ENCODE measurements at places on chromosomes 16 and 17.

GRCh38 chr16:3459401-3460090, 16.1 kb downstream of the NAA60 start:
- DNase-seq, result no peak

DNA sequence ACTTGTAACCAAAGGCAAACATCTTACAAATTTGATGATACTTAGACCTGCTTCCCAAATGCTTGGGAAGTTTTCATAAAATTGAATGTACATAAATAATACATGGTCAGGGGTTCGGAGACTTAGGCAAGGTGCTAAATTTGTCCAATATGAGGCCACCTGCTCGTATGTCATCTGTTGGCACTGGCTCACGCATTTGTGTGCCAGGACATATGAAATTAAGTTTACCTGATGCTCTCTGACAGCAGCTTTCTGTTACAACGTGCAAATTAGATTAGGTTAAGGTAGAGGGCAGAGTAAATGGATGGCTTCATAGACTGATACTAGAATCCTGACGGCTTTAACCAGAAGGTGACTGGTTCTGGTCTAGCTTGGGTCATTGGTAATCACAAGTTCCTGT, 970.3 kb upstream of the RBFOX1 start:
- DNase-seq, result no peak

- no peak for DNase-seq
These were observed 439.3 kb upstream of the GOT2 start for GRCh38 chr16:59173408-59173831.

DNA sequence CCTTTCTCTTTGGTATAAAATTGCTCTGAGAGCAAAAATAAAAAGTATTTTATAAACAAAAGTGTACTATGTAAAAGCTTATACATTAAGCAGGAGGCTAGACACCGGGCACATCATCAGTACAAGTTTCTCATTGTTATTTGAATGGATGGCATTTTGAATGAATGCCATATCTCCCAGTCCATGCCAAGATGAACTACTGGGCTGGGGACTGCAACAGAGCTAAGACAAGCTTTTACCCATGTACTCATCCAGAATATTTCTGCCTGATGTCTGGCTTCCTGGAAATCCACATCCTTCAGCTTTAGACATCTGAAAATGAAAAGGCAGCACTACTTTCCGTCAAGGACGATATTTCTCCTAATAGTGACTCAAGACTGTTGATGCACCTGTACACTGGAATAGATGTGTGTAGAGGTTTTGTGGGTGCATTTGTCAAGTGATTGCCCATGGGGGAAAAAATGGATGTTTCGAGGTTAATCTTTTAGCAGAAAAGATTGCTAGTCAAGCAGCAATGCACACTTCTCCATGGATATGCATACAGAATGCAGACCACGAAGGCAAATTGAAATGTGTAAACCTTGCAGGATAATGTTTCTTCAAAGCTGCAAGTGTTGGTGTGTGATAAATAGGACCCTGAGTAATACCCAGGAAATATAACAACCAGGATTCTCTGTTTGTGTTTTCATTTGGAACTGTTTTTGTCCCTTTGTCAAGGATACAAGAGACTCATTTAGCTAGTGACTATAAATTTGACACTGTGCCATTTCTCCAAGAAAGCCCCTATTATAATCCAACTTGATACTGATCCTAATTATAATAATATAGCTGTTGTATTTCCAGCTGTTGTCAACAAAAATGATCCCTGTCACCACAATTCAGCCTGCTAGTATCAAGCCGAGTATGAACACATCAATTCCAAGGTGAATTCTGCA, 173.8 kb downstream of the CDH8 start:
- DNase-seq, result no peak

GRCh38 chr17:60508384-60508980, 17.6 kb downstream of the APPBP2 start:
- no peak for DNase-seq

GRCh38 chr17:30449480-30449879, 27.7 kb upstream of the GOSR1 start:
- no peak for DNase-seq

DNA sequence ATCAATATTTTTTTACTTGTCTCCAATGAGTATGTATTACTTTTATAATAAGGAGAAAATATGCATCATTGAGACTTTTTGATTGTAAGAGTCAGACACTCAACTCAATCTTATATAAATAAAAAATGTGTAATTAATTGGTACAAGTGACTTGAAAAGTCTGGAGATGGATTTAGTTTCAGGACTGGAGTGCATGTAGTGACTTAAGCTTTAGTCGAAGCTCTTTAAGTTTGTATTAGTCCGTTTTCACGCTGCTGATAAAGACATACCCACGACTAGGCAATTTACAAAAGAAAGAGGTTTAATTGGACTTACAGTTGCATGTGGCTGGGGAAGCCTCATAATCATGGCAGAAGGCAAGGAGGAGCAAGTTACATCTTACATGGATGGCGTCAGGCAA, 60.7 kb upstream of the NKD1 start:
- DNase-seq, result no peak

- DNase-seq, result no peak
These were observed 4.8 kb upstream of the GOSR1 start for GRCh38 chr17:30472238-30472890.

- DNase-seq, result no peak
These were observed 74.7 kb downstream of the CHD9 start for GRCh38 chr16:53129281-53130158.

DNA sequence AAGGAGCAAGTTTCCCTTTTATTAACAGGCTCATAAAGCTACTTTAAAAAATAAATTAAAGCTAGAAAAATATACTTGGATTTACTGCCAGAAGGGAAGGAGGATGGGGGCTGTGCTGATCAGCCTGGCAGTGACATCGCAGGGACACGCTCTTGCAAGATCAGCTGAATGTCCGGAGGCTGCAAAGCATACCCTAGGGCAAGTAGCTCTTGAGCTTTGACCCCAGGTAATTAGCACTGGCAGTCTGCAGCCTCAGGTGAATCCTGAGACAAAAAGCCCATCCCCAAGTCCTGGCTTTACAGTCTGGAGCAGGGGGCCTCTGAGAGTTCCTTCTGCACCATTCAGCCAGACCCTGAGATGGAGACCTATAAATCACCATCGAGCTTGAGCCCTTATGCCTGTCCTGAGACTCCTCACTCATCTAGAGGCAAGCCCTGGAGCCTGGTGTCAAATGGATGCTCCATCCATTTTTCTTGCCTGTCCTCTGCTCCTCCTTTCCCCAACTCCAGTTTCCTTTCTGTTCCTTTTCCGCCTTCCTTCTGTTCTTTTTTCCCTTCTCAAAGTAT, 131.7 kb downstream of the TMEM114 start:
- DNase-seq, result no peak

- no peak for DNase-seq
These were observed 11.0 kb upstream of the ABAT start for GRCh38 chr16:8663192-8664089.

DNA sequence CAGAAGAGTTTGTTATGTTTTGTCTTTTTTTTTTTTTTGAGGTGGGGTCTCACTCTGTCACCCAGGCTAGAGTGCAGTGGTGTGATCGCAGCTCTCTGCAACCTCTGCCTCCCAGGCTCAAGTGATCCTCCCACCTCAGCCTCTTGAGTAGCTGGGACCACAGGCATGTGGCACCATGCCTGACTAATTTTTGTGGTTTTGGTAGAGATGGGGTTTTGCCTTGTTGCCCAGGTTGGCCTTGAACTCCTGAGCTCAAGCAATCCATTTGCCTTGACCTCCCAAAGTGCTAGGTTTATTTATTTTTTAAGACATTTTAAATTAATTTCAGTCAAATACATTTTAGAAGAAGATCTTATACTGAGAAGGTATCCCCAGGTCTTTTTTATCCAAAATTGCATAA, 366.7 kb downstream of the KCNJ2 start:
- no peak for DNase-seq

DNA sequence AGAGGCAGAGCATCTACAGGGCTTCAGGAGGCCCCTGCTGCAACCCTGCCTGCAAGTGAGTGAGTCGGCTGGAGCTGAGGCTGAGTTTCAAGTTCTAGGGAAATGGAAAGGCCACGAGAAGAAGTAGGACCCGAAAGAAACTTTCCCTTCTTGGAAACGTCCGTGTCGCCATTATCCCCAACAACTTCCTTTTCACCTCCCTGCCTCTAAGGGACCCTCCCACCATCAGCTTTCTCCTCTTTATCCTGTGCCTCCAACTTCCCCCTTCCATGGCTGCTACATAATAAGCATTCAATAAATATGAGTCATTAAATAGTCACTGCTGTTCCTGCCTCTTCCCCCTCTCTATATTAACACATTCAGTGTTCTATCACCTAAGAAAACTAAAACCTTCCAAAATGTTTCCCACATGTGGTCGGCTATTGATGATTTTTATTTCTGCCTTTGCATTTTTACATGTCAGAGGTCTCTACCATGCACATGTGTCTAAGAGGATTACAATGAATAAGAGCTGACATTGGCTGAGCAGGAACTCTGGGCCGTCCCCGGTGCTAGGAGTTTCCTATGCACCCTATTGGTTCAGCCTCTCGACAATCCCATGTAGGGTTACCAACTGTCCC, 115.9 kb upstream of the TNRC6C start:
- no peak for DNase-seq

DNA sequence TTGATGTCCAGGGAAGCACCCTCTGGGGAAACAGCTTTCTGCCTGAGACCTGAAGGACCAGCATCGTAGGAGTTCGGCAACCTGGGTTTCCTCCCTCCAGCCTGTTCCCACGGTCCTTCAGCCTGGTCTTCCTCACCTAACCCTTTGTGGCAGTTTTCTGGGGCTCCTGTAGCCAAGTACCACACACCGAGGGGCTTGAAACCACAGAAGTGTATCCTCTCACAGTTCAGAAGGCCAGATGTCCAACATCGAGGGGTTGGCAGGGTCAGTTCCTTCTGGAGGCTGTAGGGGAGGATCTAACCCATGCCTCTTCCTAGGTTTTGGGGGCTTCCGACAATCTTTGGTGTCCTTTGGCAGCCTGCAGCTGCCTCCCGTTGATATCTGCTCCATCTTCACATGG, 381.0 kb upstream of the TNRC6C start:
- no peak for DNase-seq

- DNase-seq, result no peak
These were observed 5.7 kb downstream of the OR4D2 start for GRCh38 chr17:58172369-58173071.

GRCh38 chr16:11064202-11064540, 119.8 kb downstream of the CLEC16A start:
- DNase-seq, result no peak

- no peak for DNase-seq
These were observed 60.9 kb downstream of the XYLT1 start for GRCh38 chr16:17409894-17410293.

DNA sequence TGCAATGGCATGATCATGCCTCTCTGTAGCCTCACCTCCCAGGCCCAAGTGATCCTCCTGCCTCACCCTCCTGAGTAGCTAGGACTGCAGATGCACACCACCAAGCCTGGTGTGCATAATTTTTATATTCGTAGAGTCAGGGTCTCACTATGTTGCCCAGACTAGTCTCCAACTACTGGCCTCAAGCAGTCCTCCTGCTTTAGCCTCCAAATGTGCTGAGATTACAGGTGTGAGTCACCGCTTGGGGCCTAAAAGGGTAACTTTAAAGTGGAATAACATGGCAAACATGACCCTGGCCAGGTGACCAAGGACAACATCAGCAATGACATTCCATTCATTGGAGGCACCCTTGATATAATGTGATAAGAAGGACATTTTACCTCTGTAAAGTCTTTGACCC, 26.1 kb downstream of the HSBP1 start:
- DNase-seq, result no peak

DNA sequence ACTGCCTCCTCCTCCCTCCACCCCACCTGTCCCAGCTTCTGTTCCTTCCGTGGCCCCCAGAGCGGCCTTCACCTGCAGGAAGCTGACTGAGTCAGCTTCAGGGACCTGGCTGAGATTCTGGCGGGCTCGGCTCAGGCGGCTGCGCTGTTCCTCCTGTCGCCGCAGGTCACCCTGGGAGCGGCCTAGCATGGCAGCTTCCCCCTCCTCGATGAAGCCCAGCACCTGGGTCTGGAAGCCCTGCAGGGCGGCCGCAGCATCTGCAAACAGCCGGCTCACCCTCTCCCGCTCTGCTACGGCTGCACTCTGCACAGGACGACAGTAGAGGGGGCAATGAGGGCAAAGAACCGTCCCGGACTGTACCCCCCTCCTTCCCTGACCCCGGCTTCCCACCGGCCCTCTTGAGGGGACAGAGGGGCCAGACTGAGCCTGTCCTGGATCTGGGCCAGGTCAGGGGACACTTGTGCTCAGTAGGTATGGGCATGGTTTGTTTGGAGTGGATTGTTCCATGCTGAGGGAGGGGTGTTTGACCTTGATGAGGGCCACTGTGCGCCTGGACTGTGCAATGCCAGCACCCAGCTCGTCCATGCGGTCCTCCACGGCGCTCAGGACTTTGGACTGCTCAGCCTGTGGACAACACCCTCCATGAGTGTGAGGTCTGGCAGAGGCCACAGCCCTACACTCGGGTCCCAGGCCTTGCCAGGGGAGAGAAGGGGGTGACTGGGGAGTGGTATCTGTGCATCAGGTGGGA, 2.0 kb downstream of the TRIM47 start:
- peak; percentile 63 for DNase-seq

GRCh38 chr16:5581908-5582307, 484.3 kb upstream of the EEF2KMT start:
- no peak for DNase-seq

DNA sequence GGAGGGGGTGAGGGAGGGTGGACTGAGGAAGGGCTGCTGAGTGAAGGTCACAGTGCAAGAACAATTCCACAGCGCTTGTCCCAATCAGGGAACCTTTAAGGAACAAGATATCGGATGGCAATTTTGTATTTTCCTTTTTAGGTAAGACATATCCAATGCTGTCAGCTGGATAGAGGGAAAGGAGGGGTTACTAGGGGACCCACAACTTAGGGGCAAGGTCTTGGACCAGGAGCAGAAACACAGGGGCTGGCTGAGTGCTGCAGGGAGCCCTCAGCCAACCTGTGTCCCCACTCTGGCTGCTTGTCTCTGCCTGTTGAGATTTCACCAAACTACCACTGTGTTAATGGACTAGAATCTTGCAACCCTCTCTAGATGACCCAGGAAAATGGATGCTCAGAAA, 47.6 kb downstream of the AKAP1 start:
- DNase-seq, result no peak

GRCh38 chr17:64441772-64442540, 7.0 kb upstream of the MILR1 start:
- DNase-seq, result no peak

- no peak for DNase-seq
These were observed 142.4 kb downstream of the CYLD start for GRCh38 chr16:50884066-50884860.

- DNase-seq, result no peak
These were observed 63.1 kb downstream of the IKZF3 start for GRCh38 chr17:39801055-39801454.

- peak; percentile 66 for DNase-seq
These were observed 12.7 kb upstream of the STAC2 start for GRCh38 chr17:39238311-39238972.
